MCF 10A (cell line): ENCODE measurements at places on chromosomes 7 and 10.
A peak's percentile ranks its signal among the peaks of the same experiment; 100 is the strongest.

- peak overlapping the region; percentile 1 for H3K4me3 ChIP-seq
- H3K36me3 ChIP-seq: peaks cover 71% of the 10 kb centered on the region
- peak overlapping the region; percentile 73 for H3K27ac ChIP-seq
- DNase-seq: peak; percentile 95
- no peaks in the 10 kb centered on the region for H3K27me3 ChIP-seq
These were observed 29.7 kb downstream of the STN1 start for GRCh38 chr10:103888113-103888841.

GRCh38 chr7:145698526-145699262 lies 417.9 kb upstream of the CNTNAP2 start:
- no peaks in the 10 kb centered on the region for H3K4me1 ChIP-seq
- H3K36me3 ChIP-seq: no peaks in the 10 kb centered on the region
- no peak overlapping the region for H3K4me3 ChIP-seq

DNA sequence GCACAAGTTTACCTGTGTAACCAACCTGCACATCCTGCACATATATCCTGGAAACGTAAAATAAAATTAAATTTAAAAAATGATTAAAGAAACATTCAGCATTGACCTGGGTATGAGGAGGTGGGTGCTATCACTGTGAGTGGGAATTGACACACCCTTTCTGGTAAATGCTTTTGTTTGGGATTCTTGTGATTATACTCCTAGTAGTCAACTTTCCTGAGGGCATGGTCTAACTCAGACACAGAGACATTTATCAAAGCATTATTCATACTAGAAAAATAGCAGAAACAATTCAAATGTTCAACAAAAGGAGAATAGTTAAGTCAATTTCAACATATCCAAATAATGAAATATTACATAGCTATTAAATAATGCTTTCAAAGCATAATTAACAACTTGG lies 44.2 kb downstream of the CNNM2 start:
- DNase-seq: no peak
- H3K4me3 ChIP-seq: no peak overlapping the region
- no peaks in the 10 kb centered on the region for H3K27me3 ChIP-seq
- H3K27ac ChIP-seq: no peak overlapping the region

DNA sequence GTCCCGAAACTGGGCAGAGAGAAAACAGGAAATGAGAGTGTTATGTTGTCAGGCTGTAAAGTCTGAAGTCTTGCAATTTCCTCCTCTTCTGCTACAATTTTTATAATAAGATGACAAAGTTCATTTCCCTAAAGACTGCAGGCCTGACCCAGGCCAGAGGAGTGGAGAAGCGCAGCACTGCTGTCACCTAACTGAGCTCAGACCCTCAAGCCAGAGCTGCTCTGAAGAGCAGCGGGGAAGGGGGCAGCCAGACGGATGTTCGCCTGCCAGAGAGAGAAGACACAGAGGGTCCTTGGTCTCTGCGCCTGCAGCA lies 12.6 kb upstream of the AOAH start:
- H3K4me3 ChIP-seq: no peak overlapping the region
- no peaks in the 10 kb centered on the region for H3K4me1 ChIP-seq
- peaks cover 2% of the 10 kb centered on the region for H3K36me3 ChIP-seq

- H3K4me1 ChIP-seq: peaks cover 19% of the 10 kb centered on the region
- H3K4me3 ChIP-seq: no peak overlapping the region
- H3K27me3 ChIP-seq: no peaks in the 10 kb centered on the region
- no peak overlapping the region for H3K27ac ChIP-seq
These were observed 66.4 kb downstream of the MGAM2 start for GRCh38 chr7:142177869-142178268.

- DNase-seq: peak; percentile 54
- H3K27me3 ChIP-seq: no peaks in the 10 kb centered on the region
- H3K36me3 ChIP-seq: peaks cover 11% of the 10 kb centered on the region
- no peaks in the 10 kb centered on the region for H3K4me1 ChIP-seq
- H3K27ac ChIP-seq: no peak overlapping the region
- no peak overlapping the region for H3K4me3 ChIP-seq
These were observed 65.6 kb downstream of the TWIST1 start for GRCh38 chr7:19051767-19052375.

DNA sequence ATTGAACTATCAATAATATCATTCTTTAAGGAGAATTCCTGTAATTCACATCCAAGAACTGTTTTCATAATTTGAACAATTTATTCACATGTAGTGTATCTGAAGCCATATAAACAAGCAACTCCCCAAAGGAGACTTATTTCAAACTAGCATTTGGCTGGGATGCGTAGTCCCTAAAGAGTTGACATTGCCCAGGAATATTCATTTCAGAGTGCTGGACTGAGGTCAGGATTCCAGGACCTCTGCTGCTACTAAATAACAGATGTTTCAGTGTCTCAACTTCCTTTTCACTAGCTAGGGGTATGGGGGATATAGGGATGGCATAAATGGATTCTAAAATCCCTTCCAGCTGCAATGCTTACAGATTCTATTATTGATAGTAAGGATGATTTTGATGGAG lies 177.0 kb downstream of the TSPAN12 start:
- peaks cover 82% of the 10 kb centered on the region for H3K27me3 ChIP-seq
- H3K4me1 ChIP-seq: no peaks in the 10 kb centered on the region
- H3K36me3 ChIP-seq: no peaks in the 10 kb centered on the region

DNA sequence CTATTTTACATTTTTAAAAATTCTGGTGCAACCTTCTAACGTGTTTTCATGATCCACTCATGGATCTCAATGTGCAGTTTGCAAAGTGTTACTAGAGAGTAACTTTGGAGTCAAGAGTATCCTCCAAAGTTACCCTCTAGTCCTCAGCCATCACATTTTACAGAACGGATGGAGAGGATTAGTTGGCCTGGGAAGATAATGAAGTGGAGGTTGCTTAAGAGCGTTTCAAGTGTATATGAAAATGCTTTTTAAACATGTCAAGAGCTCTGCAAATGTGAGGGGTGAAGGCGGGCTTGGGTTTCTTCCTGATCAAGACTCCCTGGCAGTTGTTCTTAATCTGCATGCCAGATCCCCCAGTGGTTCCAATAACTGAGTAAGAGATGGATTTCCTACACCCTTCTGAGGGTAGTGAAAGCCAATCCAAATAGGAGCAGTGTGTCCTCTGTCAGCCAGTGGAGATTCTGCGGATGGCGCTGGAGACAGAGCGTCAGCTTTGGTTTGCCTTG lies 299.4 kb upstream of the NPVF start:
- peaks cover 75% of the 10 kb centered on the region for H3K27me3 ChIP-seq
- H3K27ac ChIP-seq: no peak overlapping the region
- H3K36me3 ChIP-seq: no peaks in the 10 kb centered on the region
- no peak for DNase-seq
- no peaks in the 10 kb centered on the region for H3K4me1 ChIP-seq

- peaks cover 43% of the 10 kb centered on the region for H3K4me1 ChIP-seq
- peaks cover 29% of the 10 kb centered on the region for H3K36me3 ChIP-seq
- H3K4me3 ChIP-seq: no peak overlapping the region
- no peak for DNase-seq
- H3K27me3 ChIP-seq: no peaks in the 10 kb centered on the region
These were observed 24.1 kb downstream of the MINDY4 start for GRCh38 chr7:30795161-30795948.

DNA sequence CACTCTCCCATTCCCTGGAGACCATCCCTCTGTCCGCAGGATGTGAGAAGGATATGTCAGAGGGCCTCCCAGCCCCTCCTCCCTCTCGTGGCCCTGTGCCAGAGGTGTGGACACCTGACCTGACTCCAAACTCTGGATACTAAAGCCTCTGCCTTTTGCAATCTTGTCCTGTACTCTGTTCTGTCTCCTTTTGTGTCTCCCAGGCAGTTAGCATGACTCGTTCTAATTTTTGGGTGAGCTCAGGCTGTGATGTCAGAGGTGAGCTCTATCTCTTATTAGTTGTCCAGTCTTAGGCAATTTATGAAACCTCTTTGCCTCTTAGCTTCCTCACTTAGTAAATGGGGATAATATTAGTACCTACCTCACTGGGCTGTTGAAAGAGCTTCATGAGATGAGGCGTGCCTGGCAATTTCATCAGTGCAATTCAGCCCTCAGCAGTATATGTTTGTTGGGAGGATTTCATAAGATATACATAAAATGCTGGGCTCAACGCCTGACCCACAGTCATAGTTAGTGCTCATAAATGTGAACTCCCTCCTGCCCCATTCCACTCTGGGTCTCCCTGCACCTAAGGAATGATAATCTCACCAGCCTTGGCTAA lies 10.9 kb downstream of the MARVELD1 start:
- H3K4me1 ChIP-seq: peaks cover 39% of the 10 kb centered on the region
- peak; percentile 97 for DNase-seq
- no peaks in the 10 kb centered on the region for H3K27me3 ChIP-seq
- peak overlapping the region; percentile 19 for H3K4me3 ChIP-seq
- peaks cover 5% of the 10 kb centered on the region for H3K36me3 ChIP-seq

DNA sequence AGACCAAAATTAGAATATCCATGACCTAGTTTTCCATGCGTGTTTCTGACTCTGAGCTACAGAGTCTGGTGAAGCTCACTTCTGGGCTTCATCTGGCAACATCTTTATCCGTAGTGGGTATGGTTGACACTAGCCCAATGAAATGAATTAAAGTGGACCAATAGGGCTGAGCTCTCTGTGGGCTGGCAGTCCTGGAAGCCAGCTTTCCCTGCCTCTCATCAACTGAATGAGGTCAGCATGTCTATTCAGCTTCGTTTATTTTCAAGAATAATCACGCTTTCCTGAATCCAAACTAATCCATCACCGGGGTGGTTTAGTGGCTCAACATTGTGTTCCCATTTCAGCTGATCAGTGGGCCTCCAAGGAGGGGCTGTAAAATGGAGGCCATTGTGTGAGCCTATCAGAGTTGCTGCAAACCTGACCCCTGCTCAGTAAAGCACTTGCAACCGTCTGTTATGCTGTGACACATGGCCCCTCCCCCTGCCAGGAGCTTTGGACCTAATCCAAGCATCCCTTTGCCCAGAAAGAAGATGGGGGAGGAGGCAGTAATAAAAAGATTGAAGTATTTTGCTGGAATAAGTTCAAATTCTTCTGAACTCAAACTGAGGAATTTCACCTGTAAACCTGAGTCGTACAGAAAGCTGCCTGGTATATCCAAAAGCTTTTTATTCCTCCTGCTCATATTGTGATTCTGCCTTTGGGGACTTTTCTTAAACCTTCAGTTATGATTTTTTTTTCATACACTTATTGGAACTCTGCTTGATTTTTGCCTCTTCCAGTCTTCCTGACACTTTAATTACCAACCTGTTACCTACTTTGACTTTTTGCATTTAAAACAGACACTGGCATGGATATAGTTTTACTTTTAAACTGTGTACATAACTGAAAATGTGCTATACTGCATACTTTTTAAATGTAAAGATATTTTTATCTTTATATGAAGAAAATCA lies 35.5 kb downstream of the CAV1 start:
- peak; percentile 22 for DNase-seq
- H3K36me3 ChIP-seq: peaks cover 69% of the 10 kb centered on the region
- H3K4me1 ChIP-seq: peaks cover 19% of the 10 kb centered on the region
- H3K27me3 ChIP-seq: no peaks in the 10 kb centered on the region

DNA sequence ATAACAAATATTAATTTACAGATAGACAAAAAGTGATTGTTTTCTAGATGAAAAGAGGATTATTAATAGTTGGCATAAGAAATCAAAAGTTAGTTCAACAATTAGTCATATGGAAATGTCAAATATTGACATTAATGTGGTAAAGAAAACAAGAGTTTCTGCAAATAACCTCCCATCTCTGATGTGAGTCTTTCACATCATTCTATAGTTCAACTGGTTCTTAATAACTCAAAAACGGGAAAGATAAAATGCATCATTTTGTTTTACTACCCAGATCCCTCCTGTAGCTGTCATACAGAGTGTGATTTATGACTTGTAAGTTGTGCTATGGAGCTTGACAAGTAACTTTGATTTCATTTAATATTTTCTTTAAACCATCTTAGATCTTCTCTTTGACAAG lies 594.8 kb downstream of the ZWINT start:
- no peak overlapping the region for H3K4me3 ChIP-seq
- no peak for DNase-seq
- no peaks in the 10 kb centered on the region for H3K4me1 ChIP-seq
- no peak overlapping the region for H3K27ac ChIP-seq
- no peaks in the 10 kb centered on the region for H3K36me3 ChIP-seq

- no peaks in the 10 kb centered on the region for H3K4me1 ChIP-seq
- no peak overlapping the region for H3K27ac ChIP-seq
- DNase-seq: no peak
- peaks cover 36% of the 10 kb centered on the region for H3K27me3 ChIP-seq
These were observed 7.0 kb upstream of the DPYSL4 start for GRCh38 chr10:132179551-132180392.
